Adrenal gland (tissue), 19 donors: ENCODE measurements at places on chromosomes 5 and 9. TPM values are rescaled to one million over a fixed set of nuclear protein-coding genes. Genes with fewer than 3 reads are reported as not detected.

- DNase-seq = no peak
- no peaks in the 10 kb centered on the region for H3K36me3 ChIP-seq
- peaks cover 35% of the 10 kb centered on the region for H3K4me1 ChIP-seq
These were observed 10.4 kb downstream of the NFIB start for GRCh38 chr9:14303521-14303920.

DNA sequence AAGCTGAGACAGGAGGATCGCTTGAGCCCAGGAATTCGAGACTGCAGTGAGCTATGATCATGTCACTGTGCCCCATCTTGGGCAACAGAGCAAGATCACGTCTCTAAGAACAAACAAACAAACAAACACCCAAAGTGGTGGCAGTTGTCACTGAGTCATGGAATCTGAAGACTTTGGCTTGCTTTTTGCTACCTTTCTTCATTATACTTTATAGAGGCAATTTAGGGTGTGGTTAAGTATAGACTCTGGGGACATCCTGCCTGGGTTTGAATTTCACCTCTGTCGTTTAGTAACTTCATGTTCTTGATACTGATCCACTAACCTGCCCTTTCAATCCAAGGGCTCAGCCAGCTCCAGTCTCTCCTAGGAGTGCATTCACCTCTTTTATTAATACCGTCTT is 13.0 kb upstream of the HOMER1 start:
- no peaks in the 10 kb centered on the region for H3K27me3 ChIP-seq
- H3K36me3 ChIP-seq = no peaks in the 10 kb centered on the region
- DNase-seq = no peak
- no peak overlapping the region for H3K4me3 ChIP-seq
- no peak overlapping the region for H3K27ac ChIP-seq
- H3K4me1 ChIP-seq = no peaks in the 10 kb centered on the region

DNA sequence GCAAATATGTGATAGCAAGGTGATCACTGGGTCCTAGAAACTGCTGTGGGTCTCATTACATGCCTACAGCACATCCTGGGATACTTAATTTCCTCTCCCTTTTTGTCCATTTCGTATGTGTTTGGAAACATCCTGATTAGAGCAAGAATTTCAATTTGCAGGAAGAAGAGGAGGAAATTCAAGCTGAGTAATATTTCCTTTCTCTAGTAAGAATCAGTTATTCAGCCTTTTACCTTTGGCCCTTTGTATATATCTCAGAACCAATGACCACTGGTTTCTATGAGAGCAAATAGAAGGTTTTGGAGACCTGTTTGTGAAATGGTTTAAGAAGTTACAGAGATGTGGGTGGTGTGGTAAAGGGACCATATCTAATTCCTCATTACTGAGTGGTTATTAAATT is 171.6 kb downstream of the RMI1 start:
- H3K27ac ChIP-seq = no peak overlapping the region
- no peaks in the 10 kb centered on the region for H3K4me1 ChIP-seq
- H3K36me3 ChIP-seq = no peaks in the 10 kb centered on the region
- H3K27me3 ChIP-seq = no peaks in the 10 kb centered on the region
- DNase-seq = no peak

Gene C8G
- 0.68 TPM for total RNA-seq

Gene GCNT1
- total RNA-seq = 3.5 TPM
